Activated T-cell treated with anti-CD3 and anti-CD28 coated beads for 1 hour (primary cell): ENCODE measurements at places on chromosomes 11 and 22.

DNA sequence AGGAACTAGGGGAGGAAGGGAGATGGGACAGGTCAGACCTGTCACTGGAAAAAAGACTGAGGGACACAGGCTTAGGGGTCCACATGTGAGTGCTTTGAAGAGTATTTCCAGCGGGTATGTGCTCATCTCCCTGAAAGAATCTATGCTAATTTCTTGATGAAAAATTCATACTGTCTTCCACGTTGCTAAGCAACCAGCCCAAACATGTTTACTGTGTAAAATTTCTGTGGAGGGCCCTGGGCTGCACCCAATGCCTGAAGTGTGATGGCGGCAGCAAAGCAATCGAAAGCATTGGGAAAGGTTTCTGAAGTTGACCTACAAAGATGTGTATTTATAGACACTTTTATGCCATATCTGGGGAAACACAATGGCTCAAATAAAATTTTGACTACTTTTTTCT lies 7.4 kb downstream of the SYT13 start:
- DNase-seq, result no peak

DNA sequence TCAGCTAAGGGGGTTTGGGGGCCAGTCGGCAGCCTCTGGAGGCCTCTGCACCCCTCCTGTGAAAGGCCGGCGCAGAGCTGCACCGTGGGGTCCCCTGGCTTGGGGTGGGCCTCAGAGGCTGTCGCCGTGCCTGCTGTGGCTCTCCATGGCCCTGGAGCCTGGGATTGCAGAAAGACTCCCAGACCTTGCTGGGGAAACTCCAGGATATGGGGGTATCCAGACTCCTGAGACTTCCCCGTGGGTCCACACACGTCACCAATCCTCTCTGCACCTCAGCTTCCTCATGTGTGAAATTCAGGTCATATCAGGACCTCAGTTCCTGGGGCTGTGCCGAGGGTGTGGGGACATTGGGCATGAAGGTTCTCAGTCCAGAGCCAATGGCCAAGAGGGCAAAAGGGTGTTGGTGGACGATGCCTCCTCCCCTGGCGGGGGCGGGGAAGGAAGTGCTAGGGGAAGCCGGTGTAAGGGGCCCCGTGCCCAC lies 97.1 kb downstream of the KCNQ1 start:
- DNase-seq, result no peak

- peak; percentile 12 for DNase-seq
Observed at GRCh38 chr22:33018232-33018864, 39.8 kb downstream of the SYN3 start.

- DNase-seq, result peak; percentile 79
Observed at GRCh38 chr11:64341851-64342791, 2.1 kb downstream of the CCDC88B start.

GRCh38 chr11:120778685-120779490 lies 245.0 kb upstream of the TBCEL start:
- DNase-seq, result no peak

DNA sequence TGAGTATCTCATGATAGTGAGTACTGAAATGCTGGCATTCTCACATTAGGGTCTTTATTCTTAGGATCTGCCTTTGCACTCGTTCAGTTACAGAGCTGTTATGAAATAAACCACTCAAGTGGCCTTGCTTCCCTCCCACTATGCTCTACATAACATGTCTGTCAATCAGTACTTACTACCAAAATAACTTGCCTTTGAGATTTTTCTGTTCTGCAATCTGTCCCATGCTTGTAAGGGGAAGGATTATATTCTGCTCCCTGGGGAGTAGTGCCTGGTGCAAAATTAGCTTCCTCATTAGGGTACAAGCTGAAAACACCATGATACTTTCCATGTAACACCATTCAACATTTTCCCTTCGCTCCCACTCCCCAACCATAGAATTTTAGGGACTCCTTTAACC lies 1.9 kb upstream of the GRAP2 start:
- no peak for DNase-seq

GRCh38 chr22:49008682-49009235 lies 818.9 kb downstream of the BRD1 start:
- no peak for DNase-seq

DNA sequence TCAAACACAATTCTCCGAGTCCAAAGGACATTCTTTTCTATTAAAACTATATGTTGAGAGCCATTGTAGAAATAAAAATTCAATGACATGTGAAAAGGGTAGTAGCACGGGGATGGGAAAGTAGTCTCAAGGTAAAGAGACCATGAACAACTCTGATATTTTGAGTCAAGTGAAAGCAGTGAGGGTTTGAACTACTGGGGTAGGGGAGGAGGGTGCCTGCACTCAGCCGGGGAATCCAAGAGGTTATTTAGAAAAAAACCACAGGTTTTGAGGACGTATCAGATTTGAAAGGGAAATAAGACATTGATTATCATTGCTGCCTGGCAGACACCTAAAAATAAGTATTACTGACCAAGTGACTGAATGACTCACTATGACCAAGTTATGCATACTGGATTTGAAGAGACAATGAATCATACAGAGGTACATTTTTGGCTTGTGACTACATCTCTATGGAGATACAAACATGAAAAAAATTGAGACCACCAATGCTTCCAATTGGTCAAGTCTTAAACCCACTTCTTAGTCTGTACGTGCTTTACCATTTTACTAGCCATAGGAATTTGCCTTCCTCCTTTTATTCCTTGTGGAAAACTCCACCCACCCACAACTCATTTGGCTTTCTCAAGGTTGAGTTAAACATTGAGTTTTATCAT lies 2.2 kb upstream of the OR52H1 start:
- DNase-seq, result no peak

GRCh38 chr22:26174280-26174679 lies 5.0 kb downstream of the SEZ6L start:
- DNase-seq, result no peak

GRCh38 chr11:32081129-32081641 lies 9.7 kb upstream of the RCN1 start:
- no peak for DNase-seq

DNA sequence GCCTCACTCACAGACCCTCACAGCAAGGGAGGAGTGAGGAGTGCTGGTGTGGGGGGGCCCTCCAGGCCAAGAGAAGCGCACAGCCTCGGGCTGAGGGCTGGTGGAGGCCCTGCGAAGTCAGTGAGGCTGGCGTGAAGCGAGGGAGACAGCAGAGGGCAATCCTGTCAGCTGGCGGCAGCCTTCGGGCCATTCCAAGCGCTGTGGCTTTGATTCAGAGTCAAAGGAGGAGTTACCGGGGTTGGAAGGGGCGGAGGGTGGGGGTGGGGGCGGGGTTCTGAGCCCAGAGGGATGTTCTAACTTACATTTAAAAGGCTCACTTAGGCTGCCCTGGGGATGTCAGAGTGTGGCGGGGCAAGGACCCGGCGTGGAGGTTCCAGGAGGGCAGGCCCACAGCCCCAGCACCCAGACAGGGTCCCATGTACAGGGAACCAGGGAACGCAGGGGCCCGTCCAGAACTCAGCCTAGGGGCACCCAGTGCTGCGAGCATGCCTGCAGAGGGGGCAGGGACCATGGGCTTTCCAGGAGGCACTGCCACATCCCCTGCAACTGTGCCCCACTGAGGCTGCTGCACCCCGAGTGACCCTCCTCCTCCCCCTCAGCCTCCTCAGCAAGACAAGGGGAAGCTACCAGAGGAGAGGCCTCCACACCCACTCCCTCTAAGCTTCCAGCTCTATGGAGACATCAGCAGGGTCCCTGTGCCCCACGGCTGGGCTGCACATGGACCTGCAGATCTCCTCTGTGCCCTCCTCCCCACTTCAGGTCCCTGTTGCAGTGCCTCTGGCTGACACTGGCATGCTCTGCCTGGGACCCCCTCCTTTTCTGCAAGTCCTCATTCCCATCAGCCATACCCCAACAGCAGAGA lies 39.7 kb upstream of the TTLL12 start:
- DNase-seq, result no peak

- DNase-seq, result no peak
Observed at GRCh38 chr11:88179141-88179540, 3.9 kb upstream of the RAB38 start.

- no peak for DNase-seq
Observed at GRCh38 chr11:110763249-110764011, 51.2 kb upstream of the ARHGAP20 start.

DNA sequence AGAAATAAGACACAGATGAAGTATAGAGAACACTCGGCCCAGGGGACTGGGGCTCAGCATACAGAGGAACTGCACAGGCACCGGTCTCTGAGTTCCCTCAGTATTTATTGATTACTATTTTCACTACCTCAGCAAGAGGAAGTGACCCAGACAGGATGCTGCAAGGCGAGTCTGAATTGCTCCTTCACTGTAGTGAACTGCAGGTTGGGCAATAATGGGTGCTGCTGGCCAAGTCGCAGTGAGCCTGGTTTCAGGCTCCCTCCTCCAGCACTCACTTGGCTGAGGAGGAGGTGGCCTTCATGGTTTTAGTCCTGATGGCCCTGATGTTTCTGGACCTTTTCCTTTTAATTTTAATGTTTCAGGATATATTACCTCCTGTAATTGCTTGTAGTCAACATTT lies 10.4 kb downstream of the OR52K2 start:
- DNase-seq, result no peak

- DNase-seq, result no peak
Observed at GRCh38 chr22:32562916-32563315, 88.3 kb downstream of the FBXO7 start.

DNA sequence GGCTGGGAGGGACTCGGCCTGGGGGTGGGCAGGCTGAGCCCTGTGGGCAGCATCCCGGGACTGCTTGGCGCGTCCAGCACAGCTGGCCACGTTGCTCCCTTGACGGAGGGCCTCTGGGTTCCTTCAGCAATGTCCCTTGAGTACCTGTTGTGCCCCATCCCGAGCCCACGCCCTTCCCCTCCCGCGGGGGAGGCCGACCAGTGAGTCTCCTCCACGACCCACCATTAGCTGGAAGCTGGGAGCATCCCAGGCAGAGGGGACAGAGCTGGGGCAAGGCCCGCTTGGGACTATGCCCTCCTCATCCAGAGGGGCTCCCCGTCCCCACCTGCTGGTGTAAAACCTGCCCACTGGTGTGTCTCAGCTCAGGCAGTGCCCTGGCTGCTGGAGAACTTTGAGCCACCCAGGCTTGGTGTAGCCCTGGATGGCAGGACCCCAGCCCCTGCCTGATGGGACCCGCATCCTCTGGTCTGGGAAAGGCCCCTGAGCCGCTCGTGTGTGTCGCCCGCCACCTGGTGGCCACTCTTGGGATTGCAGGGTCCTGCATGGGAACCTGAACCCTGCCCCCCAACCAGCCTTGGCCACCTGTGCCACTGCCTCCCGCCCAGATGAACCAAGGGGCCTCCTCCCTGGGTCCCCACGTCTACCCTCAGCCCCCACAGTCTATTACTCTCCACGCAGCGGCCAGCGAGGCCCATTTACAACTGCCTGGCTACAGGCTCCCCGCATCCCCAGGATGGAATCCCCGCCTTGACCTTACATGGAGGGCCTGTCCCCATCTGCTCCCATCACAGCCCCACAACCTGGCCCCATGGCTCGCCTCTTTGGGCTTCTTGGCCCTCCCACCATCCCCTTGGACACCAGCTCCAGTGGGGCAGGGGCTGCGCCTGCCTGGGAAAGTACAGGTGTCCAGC lies 16.6 kb upstream of the ARHGAP8 start:
- DNase-seq, result peak; percentile 89

DNA sequence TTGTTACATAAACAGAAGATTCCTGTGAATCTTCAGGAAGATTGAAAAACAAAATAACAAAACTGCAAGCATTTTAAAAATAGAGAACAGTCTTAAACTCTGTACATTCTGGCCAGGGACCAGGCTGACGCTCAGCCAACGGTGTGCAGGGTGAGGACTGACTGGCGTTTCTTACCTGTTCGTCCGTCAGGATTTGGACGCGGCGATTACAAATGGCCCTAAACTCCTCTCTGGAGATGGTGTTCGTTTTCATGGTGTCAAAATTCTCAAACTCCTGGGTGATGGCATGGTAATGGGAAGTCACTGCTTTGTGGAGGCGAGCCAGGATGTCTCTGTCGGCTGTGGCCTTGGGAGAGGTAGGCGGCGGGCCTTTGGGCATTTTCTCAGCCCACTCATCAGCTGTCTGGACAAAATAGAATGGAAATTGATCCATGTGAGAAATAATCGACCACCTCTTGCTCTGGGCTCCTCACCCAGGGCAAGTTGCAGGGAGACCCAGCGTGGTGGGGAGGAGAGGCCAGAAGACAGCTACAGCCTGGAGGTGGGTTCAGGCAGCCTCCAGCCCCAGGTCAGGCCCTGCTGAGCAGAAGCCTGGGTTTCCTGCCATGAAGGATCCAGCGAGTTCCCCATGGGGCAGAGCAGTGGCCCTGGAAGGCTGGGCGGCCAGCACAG lies 143.0 kb downstream of the MPPED1 start:
- DNase-seq, result no peak

- DNase-seq, result peak; percentile 11
Observed at GRCh38 chr22:21951931-21952465, 650 bp downstream of the PPM1F start.

- DNase-seq, result no peak
Observed at GRCh38 chr11:60634126-60634525, 65.3 kb upstream of the MS4A8 start.

DNA sequence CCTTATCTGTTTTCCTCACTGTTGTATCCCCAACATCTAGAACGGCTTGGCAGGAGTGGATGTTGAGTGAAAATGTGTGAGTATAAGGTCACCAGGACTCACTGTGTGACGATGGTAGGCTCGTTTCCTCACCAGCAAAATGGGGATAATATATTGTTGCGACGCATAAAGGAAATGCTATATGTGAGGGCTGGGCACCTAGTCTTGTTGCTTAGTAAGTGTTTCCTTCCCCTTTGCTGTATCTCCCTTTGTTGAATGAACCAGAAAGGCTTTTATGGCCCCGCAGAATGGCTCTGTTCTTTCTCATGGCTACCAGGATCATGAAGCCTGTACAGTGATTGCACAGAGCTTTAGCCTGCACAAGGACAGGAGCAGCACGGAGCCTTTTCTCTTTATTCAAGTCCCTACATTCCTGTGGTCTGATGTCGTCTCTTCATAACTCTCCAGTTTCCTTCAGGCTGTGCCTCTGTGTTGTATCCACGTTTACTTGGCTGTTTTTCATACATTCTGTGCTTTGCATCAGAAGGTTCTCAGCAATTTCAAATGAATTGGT lies 5.4 kb downstream of the TNRC6B start:
- DNase-seq, result no peak

DNA sequence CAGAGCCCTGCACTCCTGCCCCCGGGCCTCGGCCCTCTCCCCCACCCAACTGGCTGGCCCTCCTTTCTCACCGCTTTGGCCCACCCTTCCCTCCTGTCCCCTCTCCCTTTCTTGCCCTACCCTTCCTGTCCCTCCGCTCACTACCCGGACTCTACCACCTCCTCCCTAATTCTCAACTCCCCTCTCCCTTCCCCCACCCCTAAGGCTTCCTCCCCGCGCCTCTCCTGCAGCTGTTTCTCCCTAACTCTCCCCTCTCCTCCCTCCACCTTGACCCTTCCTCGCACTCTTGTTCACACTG lies 421 bp downstream of the SLC15A3 start:
- no peak for DNase-seq

DNA sequence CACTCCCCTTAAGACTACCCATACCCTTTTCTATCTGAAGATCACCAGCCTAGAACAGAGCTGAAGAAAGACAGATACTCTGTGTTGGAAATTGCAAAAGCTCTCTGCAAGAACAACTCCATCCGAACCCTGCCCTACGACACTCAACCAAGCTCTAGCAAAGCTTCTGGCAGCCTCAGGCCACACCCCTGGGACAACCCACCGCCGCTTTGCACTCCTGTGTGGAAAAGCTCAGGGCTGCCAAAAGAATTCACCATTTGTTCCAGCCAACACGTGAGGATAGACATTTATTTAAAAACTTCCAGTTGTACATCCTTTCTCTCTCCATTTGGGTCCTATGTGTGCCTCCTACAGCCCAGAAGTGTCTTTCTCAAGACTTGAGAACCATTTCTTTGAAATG lies 62.4 kb upstream of the CD5 start:
- no peak for DNase-seq
